ENCODE measurements at places on chromosomes 4 and X. TPM values are rescaled to one million over a fixed set of nuclear protein-coding genes. Genes with fewer than 3 reads are reported as not detected.

GRCh38 chrX:130224810-130225209 lies 43.9 kb downstream of the ZNF280C start:
- no peak for DNase-seq

- DNase-seq: no peak
Observed at GRCh38 chr4:106584337-106584989, 215.9 kb upstream of the GIMD1 start.

DNA sequence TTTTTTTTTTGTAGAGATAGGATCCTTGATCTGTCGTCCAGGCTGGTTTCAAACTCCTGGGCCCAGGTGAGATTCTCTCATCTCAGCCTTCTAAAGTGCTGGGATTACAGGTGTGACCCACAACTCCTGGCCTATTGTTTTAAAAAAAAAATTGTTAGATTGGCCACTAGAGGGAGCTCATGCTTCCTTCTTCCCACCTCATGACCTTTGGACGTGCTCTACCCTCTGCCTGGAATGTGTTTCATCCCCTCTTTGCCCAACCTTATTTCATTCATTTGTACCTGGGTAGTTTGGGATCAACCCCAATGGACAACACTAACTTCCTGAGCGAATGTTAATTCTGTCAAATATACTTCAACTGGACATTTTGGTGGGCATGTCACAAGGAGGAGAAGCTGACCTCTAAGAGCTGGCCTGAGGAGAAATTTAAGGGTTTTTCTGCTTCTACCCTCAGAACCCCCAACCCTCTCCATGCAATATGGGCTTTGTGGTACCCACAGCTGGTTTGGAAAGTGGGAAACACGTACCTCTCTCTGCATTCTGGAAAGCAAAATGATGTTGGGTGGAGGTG lies 6.4 kb downstream of the PPEF2 start:
- peak; percentile 49 for DNase-seq

DNA sequence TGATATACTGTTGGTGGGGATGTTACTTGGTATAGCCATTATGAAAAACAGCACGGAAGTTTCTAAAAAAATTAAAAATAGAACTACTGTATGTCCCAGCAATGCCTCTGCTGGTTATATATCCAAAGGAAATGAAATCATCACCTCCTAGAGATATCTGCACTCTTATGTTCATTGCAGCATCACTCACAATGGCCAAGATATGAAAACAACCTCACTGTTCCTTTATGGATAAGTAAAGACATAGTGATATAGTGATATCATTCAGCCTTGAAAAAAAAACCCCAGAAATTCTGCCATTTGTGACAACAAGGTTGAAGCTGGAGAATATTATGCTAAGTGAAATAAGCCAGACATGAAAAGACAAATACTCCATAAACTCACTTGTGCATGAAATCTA lies 543.8 kb upstream of the SLIT2 start:
- no peak for DNase-seq

Gene GPC4
- total RNA-seq: not detected

Gene WDFY3
- total RNA-seq: 2.1 TPM

DNA sequence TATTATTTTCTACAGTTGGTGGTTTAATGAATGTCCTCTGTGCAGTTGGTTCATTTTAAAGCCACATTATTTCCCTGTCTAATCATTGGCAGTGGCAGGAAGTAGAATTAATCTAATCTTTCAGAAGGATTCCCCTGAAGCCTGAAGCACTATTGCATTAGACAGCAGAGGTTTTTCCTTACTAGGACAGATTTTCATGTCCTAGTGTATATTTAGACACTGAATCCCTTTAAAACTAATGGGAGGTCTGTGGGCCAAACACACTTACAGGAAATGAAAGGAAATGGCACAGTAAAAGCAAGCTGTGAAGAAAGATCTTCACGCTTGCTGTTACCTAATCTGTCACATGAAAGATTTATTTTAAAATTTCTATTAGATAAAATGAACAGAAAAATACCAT lies 165.2 kb downstream of the SLC39A8 start:
- DNase-seq: no peak

Gene ZMAT1
- 39.1 TPM for total RNA-seq

DNA sequence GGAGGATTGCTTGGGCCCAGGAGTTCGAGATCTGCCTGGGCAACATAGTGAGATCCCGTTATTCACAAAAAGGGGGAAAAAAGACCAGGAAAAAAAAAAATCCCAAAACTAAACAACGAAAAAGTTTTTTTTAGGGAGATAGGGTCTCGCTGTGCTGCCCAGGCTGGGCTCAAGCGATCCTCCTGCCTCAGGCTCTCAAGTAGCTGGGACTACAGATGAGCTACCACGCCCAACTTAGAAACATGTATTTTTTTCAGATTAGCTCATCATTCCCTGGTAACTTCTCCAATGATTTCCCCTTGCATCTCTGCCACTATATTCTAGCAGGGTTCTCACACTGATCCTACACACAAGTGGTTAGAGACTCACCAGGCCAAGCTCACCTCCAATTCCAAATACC lies 24.4 kb upstream of the IRAK1 start:
- no peak for DNase-seq

Gene POU3F4
- total RNA-seq: not detected

DNA sequence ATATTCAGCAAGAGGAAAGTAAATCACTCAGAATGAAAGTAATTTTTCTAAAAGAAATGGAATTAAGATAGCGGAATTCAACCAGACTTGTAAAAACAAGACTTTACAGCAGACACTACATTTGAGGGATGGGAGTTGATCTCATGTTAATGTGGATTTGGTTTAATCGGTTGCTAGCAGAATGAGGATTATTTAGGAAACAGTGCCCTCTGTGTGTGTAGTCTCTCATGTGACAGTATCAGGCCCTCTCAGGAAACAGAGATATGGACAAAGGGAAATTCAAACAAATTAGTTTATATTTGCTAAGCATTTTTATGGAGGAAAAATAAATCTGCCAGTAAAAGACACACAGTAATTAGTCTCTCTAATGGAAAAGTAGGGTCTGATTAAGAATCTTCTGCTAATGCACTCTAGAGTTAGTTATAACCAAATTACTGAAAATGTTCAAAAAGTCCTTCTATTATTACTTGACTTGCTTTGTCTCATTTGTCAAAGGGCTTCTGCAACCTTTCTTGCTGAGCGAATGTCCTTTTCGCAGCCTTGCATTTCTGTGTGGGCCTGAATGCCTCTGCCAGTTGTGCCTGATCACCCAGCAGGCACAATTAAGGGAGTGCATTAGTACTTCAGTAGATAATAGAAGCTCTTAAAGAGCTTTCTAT lies 1282.3 kb upstream of the TENM3 start:
- no peak for DNase-seq

Gene NFKB1
- 84.9 TPM for total RNA-seq

GRCh38 chr4:12846368-12846767 lies 637.8 kb downstream of the RAB28 start:
- no peak for DNase-seq

GRCh38 chr4:123102897-123103471 lies 180.6 kb upstream of the NUDT6 start:
- DNase-seq: no peak

Gene PSAPL1
- not detected for total RNA-seq

DNA sequence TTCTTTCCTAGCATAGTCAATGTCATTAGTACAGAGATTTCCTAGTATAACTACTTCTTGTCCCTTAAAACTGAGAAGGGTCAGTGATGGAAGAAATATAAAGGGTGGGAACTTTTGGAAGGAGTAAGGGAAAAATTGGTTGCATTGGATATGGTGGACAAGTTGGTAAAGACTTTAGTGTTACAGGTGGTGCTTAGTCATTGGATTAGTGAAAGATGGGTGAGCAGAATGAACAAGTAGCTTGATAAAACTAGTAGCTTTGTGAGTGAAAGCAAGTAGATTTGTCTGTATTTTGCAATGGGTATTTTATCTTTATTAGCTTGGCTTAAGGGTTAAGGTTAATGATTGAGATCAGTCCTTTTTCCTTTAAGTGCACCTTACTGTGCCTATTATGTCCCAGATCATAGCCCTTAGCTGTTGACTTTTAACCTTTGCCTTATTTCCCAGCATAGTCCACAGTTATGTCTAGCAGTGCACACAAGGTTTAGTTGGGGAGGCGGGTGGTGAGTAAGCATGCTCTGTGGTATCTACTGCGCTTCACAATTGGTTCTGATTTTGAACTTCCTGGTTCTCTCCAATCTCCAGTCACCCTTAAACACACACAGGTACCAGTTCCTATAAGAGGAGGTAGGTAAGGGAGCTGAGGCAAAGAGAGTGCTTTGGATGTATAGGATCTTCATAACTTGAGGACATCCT lies 9.5 kb downstream of the WDR44 start:
- DNase-seq: no peak

DNA sequence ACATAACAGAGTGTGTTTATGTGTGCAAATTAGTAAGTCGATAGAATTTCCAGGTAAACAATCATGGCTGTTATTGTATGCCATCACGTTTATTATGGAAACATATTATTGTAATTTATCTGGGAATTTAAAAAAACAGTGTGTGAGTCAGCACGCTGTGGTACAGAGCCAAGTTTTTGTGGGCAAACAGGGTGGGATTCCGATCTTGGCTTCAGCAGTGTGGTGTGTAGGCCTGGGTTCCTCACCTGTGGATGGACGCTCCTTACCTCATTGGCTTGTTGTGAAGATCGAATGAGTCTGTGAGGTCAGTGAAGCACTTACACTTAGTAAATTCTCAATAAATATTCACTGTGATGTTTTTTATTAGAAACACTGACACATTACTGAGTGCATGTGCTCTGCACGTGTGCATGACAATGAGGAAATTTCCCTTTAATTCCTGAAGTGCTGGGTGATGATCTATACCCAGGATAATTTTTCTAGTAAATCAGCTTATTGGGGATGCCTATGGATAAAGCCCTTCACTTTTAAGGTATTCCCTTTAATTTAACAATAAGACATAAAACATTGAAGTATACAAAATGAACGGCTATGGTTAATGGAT lies 36.4 kb downstream of the SLIT2 start:
- DNase-seq: no peak

Gene GNPDA2
- total RNA-seq: 12.5 TPM

Gene GASK1B
- total RNA-seq: 0.58 TPM

DNA sequence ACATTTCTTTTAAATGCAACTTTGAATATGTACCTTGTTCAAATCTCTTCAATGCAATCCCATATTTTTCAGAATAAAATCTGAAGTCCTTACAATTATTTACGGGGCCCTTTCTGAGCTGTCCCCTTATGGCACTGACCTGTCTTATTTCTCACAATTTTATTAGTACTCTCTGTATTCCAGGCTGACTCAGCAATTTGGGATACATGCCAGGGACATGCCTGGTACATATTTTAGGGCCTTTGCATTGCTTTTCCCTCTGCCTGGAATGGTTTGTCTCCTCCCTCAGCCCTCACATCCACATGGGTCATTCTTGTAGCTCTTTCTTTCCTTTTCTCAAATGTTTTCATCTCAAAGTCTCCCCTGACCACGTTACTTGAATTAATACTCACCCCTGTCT lies 172.2 kb upstream of the TECRL start:
- no peak for DNase-seq

GRCh38 chr4:143358923-143359643 lies 22.4 kb downstream of the GAB1 start:
- DNase-seq: peak; percentile 15

Gene EXOC1L
- not detected for total RNA-seq

- no peak for DNase-seq
Observed at GRCh38 chr4:38566806-38567398, 97.1 kb upstream of the KLF3 start.

DNA sequence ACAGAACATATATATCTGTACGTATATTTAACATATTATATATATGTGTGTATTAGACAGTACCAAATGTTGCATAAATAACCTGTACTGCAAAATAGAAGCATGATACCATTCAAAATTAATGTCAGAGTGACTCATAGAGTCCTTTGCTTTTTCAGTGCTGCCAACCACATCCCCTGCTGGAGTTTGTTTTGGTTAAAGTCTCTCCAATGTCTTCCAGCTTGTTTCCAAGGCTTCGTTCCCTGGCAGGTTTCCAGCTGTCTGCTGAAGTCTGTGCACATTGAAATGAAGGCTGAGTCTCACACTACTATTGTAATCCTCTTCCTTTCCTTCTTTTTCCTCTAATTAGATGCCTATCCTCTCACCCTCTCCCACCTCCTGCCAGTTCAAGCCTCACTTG lies 14.9 kb downstream of the NRK start:
- no peak for DNase-seq

DNA sequence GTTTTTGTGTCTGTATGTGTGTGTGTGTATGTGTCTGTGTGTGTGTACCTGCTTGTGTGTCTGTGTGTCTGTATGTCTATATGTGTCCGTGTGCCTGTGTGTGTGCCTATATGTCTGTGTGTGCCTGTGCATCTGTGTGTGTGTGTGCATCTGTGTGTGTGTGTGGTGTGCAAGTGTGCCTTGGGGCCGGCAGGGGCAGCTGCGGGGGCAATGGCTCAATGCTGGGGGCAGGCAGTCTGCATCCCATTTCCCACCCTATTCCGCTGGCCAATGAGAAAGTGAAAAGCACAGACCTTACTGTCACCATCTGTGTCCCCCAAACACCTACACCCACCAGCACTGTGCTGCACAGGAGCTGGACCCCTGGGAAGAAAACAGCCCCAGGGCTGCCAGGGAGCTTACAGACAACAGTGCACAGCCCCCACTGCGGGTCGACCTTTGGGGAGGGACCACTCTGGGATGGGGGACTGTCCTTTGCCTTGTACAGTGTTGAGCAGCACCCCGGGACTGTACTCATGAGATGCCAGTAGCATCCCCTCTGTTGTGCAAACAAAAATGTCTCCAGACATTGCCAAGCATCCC lies 246.0 kb downstream of the EVC2 start:
- DNase-seq: no peak

DNA sequence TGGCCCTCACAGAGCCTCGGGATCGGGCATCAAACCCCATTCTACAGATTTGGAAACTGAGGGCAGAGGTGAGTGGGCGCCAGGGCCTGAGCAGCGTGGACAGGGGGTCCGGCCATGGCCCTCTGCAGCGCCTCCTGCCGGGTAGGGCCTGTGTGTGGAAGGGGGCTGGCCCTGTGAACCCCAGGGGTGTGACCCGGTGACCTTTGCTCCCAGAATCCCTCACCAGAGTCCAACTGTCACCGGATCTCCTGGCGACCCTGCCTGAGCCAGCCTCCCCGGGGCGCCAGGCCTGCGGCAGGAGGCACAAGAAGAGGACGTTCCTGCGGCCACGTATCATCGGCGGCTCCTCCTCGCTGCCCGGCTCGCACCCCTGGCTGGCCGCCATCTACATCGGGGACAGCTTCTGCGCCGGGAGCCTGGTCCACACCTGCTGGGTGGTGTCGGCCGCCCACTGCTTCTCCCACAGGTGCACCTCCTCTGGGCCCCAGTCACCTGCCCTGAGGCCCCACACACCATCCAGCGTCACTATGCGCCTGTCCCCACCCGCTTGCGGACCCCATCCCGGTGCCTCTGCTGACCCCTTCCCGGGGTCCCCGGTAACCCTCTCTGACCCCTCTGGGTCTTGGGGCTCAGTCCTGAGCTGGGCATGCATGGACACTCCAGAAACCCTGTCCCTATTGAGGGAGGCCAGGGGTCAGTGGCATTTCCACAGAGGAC lies 4.2 kb downstream of the HGFAC start:
- DNase-seq: no peak

DNA sequence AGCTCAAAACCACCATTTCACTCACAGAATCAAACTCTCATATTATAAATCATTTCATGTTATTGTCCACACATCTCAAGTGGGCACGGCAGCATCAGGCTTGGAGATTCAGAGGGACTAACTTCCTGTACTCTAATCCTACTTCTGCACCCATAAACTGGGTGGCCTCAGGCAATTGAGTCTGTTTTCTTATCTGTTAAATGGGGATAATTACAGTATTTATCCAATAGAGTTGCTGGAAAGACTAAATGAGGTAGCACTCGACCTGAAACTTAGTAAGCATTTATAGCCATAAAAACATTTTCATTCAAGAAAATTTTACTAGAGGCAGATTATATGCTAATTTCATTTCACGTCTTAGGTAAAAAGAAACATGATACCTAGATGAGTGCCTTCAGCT lies 13.0 kb downstream of the TBC1D1 start:
- DNase-seq: no peak

Gene MAB21L2
- total RNA-seq: not detected
